ENCODE measurements at places on chromosomes 7 and 10.

- DNase-seq = no peak
These were observed 702 bp upstream of the AOAH start for GRCh38 chr7:36724996-36725395.

GRCh38 chr10:10803278-10803677 is 214.4 kb upstream of the CELF2 start:
- DNase-seq = no peak

DNA sequence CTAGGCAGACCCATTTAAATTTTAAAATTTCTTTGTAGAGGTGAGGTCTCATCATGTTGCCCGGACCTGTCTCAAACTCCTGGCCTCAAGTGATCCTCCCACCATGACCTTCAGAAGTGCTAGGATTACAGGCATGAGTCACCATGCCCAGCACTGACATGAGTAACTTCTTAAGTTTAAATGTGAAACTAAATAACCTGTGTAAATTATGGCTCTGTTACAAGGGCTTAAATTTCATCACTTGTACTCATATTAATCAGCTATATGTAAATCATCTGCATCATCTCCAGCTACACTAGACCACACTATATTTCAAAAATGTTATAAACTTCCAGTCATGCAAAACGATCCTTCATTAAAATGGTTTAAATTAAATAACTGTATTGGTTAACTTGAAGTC is 56.1 kb downstream of the ATAD1 start:
- peak; percentile 63 for DNase-seq

DNA sequence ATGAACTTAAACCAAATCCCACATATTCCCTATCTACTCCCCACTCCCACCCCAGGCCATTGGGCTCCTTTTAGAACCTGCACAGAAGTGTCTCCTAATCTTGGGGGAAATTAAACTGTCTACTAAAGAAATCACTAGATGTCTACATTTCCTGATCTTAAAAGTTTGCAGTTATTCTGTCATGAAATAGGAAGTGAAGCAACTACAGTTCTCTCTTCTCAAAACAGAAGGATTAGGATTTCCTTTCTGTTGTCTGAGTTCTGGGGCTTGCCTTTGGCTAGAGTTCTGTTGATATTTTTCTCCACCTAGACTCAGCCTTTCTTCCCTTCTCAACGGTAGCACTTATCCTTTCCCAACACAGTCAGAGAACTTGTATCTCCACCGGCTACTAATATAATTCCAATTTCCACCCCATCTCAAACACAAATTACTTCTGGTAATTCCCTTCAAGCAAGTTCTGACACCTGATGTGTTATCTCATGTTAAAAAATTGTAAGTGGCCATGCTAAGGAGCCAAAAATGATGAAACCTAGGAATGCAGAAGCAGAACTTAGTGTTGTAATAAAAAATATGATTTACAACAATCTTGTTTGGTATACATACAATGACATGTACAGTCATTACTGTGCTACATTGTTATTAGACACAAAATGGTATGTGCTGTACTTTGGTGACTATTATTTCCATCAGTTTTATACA is 12.1 kb downstream of the OR9A4 start:
- no peak for DNase-seq

DNA sequence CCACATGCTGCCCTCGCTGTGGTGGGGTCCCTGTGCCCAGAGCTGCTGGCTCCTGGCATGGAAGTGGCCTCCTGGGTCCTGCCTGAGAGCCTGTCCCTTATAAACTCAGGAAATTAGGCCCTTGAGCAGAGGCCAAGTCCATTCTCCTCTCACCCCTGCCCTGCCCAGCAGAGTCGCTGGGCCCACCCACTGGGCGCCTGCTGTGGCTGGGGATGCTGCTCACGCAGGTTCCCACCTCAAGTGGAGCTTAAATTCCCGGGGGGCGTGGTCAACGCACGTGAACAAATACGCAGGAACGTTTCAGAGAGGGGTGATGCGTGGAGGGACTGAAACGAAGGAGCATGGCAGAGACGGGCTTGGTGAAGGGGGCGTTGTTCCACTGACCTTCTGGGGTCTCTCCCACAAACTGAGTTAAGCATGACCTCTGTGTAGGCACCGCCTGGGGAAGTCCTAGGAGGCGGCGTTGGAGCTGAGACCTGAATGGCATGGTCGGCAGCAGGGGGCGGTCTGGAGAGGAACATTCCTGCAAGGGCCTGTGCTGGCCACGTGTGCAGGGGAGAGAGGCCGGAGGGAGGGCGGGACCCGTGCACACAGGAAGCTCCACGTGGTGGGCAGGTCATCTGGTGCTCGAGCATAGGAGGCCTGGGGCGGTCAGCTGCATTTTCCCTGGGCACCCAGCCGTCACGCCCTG is 27.9 kb downstream of the FAM20C start:
- no peak for DNase-seq

- peak; percentile 95 for DNase-seq
These were observed 253.7 kb upstream of the PITRM1 start for GRCh38 chr10:3426190-3426845.

- DNase-seq = no peak
These were observed 12.7 kb downstream of the TSPAN14 start for GRCh38 chr10:80466724-80467326.

- DNase-seq = no peak
These were observed 75.2 kb downstream of the RTKN2 start for GRCh38 chr10:62193479-62193878.

GRCh38 chr7:30276203-30276900 is 8.0 kb upstream of the ZNRF2 start:
- peak; percentile 23 for DNase-seq

- no peak for DNase-seq
These were observed 49.6 kb downstream of the KAT6B start for GRCh38 chr10:74875966-74876365.
